ENCODE measurements at places on chromosomes 11 and 22. TPM values are rescaled to one million over a fixed set of nuclear protein-coding genes. Genes with fewer than 3 reads are reported as not detected.
A peak's percentile ranks its signal among the peaks of the same experiment; 100 is the strongest.

DNA sequence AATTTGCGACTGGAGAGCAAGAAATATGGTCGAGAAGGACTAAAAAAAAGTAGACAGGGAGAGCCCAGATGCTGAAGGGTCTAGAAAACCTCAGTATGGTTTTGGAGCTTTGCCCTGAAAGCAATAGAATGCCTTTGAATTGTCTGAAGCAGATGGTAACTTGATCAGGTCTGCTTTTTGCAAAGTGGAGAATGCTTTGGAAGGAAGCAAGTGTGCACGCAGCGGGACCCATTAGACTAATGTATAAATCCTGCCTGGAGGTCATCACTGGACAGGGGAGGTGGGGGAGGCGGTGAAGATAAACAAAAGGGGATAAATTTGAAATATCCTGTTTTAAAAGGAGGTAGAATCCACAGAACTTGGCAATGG is 757 bp upstream of the HINFP start:
- DNase-seq: no peak

- no peak for DNase-seq
Measured at GRCh38 chr11:26011474-26011873, 320.5 kb upstream of the ANO3 start.

- no peak for DNase-seq
Measured at GRCh38 chr11:2521081-2521732, 76.4 kb downstream of the KCNQ1 start.

DNA sequence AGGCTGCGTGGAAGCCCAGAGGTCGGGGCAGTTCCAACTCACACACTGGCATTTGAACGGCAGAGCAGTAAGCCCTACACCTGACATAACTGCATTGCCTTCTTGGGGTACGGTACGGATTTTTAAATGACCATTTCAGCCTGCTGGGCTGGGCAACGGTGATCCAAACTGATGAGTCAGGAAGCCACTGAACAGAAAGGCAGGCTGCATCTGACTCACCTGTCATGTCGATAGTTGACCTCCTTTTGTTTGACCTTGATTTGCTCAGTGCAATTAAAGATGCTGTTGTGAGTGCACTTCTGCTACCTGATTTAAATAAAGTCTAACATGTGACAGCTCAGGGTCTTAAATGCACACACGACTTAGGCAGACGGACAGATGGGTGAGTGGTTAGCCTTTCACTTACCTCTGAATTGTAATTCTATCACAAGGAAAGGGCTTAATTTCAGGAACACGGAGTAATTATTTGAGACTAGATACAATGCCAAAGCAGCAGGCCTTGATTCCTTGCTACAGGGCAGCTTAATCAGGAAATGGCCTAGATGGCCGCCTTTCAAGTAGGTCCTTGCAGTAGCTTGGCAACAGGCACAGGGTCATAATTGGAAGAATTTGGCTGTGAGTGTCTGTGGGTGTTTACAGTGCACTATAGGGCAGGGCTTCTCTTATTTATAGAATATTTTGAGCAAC is 52.2 kb downstream of the BMAL1 start:
- DNase-seq: no peak

- DNase-seq: no peak
Measured at GRCh38 chr11:2381494-2382128, 4.5 kb downstream of the CD81 start.

GRCh38 chr11:128483211-128483788 is 104.1 kb downstream of the ETS1 start:
- no peak for DNase-seq

- no peak for DNase-seq
Measured at GRCh38 chr11:15170698-15171097, 56.0 kb downstream of the INSC start.

DNA sequence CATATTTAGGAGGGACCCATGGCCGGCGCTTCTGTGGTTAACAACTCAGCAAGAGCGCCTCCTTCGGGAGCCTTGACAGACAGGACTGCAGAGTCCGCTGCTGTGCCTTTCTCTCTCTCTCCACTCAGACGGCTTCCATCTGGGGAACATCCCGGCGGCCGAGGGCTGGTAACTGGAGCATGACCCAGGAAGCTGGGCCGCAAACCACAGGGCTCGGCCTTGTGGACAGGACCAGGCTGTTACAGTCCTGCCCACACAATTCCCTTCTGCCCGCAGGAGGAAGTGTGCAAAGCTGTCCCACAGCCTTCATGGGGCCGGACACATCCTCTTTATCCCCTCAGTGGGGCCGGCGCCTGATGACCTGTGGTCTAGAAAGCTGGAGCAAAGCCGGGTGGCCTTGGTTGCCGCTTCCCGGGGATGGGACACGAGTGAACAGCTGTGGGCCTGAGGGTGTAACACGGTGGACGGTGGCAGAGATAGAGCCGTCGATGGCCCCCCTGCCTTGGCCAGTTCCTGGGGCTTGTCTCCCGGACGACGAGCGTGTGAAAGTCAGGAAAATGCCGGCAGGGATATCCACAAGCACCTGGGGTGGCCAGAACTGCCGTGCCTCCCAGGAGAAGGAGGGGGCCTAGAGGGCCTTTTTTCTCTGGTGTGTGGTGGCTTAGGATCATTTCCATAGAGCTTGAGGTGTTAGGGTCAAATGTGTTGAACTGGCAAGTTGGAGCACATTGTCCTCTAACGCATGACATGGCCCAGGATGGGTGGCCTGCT is 50.1 kb downstream of the FBLN1 start:
- peak; percentile 34 for DNase-seq

- no peak for DNase-seq
Measured at GRCh38 chr11:26187639-26188038, 144.3 kb upstream of the ANO3 start.

DNA sequence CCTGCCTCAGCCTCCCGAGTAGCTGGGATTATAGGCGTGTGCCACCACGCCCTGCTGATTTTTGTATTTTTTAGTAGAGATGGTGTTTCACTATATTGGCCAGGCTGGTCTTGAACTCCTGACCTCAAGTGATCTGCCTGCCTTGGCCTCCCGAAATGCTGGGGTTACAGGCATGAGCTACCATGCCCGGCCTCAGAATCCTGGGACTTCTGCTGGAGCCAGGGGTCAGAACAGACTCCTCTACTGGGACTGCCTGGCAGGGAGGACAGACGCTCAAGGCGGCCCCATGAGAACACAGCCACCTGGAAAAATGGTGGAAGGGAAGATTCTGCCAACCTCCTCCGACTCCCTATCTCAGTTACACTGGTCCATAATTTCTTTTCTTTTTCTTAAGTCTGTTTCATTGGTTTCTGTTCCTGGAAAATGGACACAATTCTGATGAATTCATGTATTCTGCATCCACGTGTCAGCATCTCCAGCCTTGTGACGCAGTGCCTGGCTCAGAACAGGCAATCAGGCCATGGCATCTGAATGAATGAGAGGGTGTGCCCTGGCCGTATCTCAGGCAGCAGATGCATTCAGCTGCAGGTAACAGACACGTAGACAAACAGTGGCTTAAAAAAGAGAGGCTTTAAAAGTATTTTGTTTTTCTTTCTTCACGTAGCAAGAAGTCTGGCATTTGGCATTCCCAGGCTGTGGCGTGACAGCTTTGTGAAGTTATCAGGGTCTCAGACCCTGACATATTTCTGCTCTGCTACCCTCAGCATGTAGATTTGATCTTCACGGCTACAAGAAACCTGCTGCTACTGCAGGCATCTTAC is 4.8 kb downstream of the SMIM38 start:
- no peak for DNase-seq

DNA sequence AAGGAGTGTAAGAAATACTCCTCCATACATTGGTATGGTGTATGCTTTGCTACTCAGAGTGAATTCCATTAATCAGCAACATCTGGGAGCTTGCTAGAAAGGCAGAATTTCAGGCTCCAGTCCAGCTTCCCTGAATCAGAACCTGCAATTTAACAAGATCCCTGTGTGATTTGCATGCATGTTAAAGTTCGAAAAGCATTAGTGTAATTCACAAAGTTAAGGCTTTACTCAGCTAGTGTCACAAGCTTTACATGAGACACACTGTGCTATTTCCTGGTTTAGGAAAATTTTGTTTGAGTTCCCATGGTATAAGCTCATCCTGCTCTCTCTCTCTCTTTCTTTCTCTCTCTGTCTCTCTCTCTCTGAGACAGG is 37.0 kb upstream of the HEPHL1 start:
- no peak for DNase-seq

DNA sequence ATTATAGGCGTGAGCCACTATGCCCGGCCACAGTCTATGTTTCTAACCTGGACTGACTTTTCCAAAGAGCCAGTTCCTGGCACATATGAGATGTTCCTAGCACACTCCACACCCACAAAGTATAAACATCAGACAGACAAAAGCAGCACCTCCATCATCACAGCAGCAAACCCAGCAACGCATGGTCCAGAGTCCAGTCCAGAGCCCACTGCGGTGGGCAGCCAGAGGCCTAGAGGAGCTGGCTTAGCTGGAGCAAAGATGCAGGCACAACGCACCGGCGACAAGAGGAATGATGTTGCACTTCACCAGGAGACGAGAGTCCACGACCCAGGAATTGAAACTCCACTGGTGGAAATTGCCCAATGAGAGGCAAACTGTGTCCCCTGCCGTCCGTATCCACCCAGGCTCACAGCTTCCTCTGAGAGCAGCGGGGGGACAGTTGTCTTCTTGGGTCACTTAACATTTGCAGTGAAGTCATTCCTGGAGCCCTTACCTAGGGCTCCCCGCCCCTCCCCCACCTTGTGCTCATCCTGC is 36.6 kb downstream of the RPS6KA4 start:
- DNase-seq: no peak

- no peak for DNase-seq
Measured at GRCh38 chr11:117597071-117597470, 199.9 kb downstream of the DSCAML1 start.

- DNase-seq: no peak
Measured at GRCh38 chr11:17748044-17748443, 13.5 kb downstream of the KCNC1 start.

DNA sequence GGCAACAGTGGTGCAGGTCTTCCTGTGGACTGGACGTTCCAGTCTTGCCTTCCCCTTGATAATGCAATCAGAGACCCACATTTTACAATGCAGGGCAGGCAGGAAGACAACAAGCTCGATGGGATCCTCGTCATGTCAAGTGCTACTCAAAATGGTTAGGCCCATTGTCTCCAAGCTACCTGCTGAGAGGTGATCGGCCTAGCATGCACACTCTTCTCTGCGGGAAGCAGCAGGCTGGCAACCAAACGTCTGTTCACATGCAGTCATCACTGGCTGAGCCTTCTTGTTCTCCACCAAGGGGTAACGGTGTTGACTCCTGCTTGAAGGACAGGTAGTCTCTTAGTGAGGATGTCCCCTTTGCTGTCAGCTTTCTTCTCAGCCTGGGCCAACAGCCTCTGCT is 25.5 kb upstream of the CD82 start:
- no peak for DNase-seq

GRCh38 chr11:13339195-13340153 is 61.9 kb downstream of the BMAL1 start:
- DNase-seq: peak; percentile 79

DNA sequence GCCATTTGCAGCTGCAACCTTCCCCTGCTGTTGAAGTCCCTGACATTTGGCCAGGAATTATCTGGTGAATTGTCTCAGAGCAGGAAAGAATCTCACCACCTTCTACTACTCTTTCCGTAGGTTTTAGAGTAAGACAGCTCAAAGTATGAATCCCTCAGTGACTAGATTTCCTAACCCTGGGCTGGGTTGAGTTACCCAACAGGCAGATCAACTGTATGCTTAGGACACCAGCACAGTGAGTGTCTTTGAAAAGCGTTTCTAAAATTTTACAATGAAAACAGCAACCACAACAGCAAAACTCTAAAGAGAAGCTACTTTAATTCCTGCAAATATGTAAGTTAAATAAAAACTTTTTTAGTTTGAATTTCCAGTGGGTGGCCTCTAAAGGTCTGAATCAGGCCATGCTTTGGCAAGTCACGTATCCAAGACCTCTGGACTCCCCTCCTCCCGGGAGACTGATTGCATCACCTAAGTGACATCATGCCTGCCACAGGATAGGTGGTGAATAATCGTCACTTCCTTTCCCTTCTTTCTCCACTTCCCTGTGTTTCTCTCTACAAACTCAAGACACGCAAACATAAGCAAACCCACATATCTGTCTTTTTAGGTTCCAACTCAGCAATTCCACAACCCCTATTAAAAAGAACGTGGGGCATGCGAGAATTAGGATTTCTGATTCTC is 7.8 kb downstream of the OR8B12 start:
- no peak for DNase-seq

DNA sequence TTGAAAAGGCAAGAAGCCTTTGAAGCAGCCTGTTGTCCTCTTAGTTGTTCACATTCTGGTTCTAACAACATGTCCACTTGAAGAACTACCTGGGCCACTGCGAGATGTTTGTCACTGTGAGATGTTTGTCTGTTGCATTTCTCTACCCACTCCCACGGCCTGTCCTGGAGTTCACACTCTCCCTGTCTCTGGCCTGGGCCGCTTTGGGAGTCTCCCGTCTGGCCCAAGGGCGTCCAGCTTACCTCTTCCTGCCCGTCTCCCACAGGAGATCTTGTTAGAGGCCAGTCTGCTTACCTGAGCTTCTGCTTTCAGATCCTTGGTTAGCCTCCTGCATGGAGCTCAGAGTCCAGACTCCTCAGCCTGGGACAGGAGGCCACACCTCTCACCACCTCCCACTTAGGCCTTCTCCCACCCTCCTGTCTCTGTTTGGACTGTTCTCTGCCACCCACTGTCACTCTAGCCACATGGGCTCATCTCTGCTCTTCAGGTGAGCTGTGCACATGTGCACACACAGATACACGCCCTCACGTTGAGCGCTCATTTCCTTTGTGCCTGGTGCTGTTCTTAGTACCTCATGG is 66.0 kb downstream of the TBC1D22A start:
- DNase-seq: peak; percentile 12

DNA sequence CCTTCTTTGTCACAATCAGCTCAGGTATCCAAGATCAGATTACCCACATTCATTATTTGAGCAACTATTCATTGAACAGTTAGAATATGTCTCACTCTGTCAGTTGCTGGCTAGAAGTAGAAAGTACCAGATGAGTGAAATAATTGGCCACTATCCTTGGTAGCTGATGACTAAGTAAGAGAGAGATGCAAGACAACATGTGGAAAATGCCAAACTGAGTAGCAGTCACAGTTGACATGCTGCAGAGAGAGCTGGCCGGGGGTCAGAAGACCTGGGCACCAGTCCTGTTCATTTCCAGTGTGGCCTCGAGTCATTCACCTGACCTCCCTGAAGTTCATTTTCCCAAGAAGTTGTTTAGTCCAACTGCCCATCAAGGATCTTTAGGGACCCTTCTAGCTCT is 22.5 kb upstream of the SMIM35 start:
- DNase-seq: no peak

- no peak for DNase-seq
Measured at GRCh38 chr22:25161916-25162530, 37.6 kb upstream of the CRYBB3 start.

The KCNJ5 gene
- total RNA-seq: not detected

The SPI1 gene
- not detected for total RNA-seq

The LGALS1 gene
- 5,023 TPM for total RNA-seq

The KCNE3 gene
- total RNA-seq: not detected

The DSCAML1 gene
- total RNA-seq: 1.4 TPM

The MPZL3 gene
- 6.0 TPM for total RNA-seq

The PGA5 gene
- not detected for total RNA-seq

The OR51I2 gene
- not detected for total RNA-seq

Data from Caki2 (cell line).